ENCODE measurements at places on chromosomes 6 and 20. TPM values are rescaled to one million over a fixed set of nuclear protein-coding genes. Genes with fewer than 3 reads are reported as not detected.

Gene COX4I2
- not detected for total RNA-seq

DNA sequence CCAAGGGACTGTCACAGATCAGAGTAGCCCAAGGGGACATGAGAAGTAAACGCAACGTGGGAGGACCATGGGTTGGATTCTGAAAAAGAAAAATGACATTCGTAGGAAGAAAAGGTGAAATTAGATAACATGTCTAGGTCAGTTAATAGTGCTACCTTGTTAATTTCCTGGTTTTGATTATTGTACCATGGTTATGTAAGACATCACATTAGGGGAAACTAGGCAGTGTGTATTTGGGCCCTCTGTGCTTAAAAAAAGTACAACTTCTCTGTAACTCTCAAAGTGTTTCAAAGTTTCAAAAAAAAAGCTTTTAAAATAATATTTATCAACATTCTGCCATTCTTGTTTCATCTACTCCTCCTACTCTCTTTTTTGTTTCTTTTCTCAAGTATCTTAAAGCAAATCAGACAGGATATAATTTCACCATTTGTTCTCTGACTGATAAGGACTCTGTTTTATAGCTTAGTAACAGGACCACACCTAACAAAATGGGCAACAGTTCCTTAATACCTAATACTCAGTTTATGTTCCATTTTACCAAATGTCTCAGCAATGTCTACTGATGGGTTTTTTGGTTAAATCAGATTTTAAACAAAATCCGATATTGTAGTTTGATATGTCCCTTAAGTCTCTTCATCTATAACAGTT lies 97.1 kb upstream of the PLCB4 start:
- no peak overlapping the region for H3K4me3 ChIP-seq
- H3K36me3 ChIP-seq: no peaks in the 10 kb centered on the region
- H3K4me1 ChIP-seq: no peaks in the 10 kb centered on the region

DNA sequence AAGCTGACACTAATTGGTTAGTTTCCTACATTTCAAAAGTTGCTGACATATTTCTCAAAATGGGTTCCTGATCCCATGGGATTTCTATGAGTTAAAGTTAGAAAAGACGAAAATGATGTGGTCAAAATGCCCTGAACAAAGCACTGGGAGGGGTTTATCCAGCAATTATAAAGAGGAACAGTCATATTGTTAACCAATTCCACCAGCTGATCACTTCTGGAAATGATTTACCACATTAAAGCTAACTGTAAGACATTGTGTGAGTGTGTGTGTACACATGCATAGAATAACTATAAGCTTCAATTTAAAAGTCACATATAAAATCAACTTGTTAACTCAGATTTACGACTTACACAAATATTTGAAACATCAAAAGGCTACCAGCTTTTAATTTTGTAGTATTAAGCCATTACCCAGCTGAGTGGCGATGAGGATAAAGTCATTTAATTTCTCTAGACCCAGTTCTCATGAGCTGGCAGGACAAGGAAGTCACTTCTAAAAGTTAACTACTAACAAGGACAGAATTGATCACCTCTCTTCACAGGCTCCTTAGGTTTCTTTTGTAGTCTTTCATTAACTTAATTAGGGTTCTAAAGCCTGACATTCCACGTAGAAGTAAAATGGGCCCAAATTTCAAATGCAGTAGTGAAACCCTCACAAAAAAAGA lies 40.4 kb downstream of the MAN1A1 start:
- no peak overlapping the region for H3K27ac ChIP-seq
- no peak for DNase-seq
- no peaks in the 10 kb centered on the region for H3K27me3 ChIP-seq
- peaks cover 16% of the 10 kb centered on the region for H3K4me1 ChIP-seq
- no peak overlapping the region for H3K4me3 ChIP-seq
- peaks cover 9% of the 10 kb centered on the region for H3K36me3 ChIP-seq

Gene CALHM4
- not detected for total RNA-seq

DNA sequence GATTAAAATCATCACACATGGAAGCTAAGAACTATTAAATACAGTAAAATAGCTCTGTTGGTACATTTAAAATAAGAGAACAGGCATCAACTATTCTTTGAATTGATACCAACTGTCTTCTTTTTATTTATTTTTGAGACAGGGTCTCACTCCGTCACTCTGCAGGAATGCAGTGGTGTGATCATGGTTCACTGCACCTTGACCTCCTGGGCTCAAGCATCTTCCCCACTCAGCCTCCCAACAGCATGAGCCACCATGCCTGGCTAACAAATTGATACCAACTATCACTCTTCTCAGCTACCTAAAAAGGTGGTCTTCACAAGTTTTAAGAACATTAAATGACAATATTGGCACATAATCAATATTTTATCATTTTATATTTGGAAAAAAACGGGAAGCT lies 7.8 kb upstream of the PNISR start:
- H3K4me3 ChIP-seq: no peak overlapping the region
- no peak overlapping the region for H3K27ac ChIP-seq
- no peak for DNase-seq
- no peaks in the 10 kb centered on the region for H3K4me1 ChIP-seq
- H3K36me3 ChIP-seq: peaks cover 4% of the 10 kb centered on the region

Gene TMEM74B
- not detected for total RNA-seq

Gene GHRH
- not detected for total RNA-seq

Gene MYT1
- not detected for total RNA-seq

DNA sequence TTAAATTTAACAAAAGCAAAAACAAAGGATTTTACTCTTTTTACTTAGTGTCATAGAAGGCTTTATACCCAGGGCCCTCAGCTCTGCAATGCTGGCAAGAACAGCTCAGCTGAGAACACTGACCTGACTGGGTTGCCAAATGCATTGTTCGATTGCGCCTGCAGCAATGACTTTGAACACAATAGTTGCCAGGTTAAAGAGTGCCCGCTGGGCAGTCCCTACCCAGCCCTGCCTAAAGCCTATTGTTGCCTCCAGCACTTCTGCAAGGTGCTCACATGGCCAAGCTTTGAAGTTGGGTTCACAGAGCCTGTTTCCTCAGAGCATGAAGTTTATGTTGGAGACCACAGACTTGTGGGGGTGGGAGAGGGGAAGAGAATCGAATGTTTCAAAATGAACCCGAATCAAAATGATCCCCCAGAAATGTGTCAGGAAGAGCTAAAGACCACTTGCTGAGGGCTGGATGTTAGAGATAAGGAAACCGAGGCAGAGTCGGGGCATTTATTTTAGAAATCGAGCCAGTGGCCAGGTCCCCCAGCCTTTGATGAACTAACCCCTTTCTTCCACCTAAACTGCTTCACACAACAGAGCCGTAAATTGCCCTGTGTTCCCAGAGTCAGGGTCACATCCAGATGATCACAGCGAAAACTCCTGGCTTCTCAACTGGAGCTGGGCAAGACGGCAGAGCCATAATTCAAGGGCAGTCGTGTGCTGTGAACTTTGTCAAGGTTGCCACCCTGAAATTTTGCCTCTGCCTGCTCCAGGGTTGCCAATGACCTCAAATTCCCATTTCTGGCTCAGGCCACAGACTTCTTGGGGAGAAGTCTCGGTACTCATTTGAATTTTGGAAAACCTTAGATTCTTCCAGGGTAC lies 55.0 kb downstream of the FOXA2 start:
- H3K4me1 ChIP-seq: no peaks in the 10 kb centered on the region
- no peak for DNase-seq
- no peak overlapping the region for H3K4me3 ChIP-seq
- H3K27ac ChIP-seq: no peak overlapping the region
- no peaks in the 10 kb centered on the region for H3K36me3 ChIP-seq
